Urothelium cell line (cell line): ENCODE measurements at places on chromosomes 3 and 15.
A peak's percentile ranks its signal among the peaks of the same experiment; 100 is the strongest.

GRCh38 chr3:178097576-178097975 lies 438.7 kb upstream of the KCNMB2 start:
- no peak for DNase-seq

DNA sequence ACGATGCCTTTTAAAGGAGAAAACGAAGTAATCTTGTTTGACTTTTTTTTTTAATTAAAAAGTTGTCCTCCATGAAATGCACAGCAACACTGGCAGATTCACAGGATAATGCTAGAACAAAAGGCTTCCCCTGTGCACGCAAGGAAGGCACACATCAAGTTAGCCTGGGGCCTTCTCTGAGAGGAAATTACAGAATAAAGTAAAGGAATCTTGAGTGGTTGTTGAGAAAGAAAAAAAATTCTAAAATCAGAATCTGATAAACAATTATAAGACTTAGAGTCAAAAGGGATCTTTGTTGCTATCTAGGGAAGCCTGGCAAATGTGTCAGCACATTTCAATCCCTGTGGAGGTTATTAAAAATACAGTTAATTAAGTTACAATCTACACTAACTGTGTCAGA lies 946.0 kb downstream of the IGSF11 start:
- no peak for DNase-seq

DNA sequence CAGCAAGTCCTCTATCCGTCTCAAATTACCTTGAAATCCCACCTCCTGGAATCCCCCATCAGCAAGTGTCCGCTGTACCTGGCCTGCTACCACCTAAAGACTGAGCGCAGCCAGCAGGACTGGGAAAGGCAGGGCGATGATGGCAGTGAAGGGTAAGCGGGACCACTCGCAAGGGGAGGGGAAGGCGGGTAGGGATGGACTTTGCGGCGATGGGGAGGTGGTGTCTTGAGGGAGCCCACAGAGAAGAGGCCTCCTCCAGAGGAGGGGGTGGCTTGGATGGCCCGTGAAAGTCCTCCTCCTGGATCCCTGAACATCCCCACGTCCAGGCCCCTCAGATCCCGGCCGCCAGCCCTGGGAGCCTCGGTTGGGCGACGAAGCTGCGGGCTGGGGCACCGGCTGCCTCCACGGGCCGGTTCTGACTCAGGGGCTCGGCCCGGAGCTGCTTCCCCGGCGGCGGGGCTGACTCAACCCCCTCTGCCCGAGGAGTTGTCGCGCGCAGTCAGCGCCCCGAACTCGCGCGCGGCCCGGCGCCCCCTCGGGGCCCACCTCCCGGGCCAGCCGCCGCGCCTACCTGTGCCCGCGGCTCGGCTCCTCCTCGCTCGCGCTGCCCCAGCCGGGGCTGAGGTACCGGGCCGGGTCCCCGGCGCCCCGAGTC lies 512 bp downstream of the LARP6 start:
- DNase-seq: peak; percentile 56

DNA sequence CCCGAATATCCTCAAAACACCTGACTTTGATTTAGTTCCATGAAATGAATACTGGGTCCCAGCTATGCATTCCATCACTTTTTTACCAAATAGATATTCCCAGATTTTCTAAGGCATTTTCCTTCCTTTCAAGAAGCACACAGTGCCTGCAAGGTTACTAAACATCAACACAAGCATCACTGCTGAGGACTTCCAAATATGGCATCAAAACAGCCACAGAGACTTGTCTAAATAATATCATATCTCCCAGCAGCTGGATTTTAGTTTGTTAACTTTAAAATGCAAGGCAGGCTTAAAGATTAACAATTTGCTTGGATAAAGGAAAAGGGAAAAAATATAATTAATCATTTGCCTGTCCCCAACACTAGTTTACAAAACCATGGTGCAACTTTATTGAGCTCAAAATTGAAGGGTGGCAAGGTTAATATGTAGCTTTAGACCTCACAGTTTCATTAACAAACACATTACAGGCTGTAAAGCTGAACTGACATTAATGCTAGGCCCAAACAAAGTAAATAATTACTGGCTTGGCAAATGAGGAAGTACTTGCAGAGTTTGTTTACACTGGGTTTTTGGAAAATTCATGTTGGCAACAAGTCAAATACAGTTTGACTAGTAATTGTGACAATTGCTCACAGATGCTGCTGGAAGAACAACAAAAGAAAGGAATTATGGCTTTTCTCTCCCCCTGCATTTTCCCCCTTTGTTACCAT lies 401.7 kb upstream of the CDIN1 start:
- DNase-seq: no peak

- DNase-seq: peak; percentile 94
Measured at GRCh38 chr3:126208606-126209256, 28.3 kb upstream of the ALDH1L1 start.

- no peak for DNase-seq
Measured at GRCh38 chr3:30583973-30584372, 22.4 kb upstream of the TGFBR2 start.

DNA sequence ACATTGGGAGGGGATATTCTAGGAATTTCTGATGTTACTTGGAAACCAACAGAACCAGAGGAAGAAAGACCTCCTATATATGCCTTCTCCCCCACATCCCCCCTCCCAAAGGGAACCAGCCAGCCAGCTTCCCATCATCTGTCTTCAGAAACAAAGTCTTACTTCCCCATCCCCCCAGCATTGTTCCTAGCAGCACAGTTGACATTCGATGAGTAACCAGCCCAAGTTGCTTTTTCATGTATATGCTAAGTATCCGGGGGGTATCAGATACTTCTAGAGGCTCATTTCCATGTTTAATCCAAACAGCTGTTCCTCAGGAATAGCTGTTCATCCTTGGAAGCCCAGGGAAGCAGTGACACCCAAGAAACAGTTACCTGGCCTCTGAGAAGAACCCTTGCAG lies 16.0 kb downstream of the RMDN3 start:
- DNase-seq: no peak

DNA sequence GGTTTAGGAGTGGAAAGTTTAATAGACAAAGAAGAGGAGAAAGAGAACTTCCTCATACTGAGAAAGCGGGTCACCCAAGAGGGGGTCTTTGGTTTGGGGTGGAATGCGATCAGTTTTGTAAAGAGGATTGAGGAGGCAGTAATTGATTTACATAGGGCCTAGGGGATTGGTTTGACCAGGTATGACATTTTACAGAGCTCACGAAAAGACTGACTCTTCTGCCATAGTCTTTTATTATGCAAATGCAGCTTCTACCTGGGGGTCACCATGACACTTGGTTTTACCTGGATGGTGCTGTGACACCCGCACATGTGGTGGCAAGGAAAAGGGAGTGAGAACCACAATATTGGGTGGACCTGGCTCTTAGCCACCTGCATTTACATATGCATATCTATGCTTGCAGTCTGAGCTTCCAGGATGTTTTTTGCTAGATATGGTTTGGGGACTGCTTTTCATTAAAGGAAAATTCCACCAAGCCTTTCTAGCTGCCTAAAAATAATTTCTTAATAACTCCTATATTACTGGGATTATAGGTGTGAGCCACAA lies 6.9 kb upstream of the NME9 start:
- DNase-seq: no peak

DNA sequence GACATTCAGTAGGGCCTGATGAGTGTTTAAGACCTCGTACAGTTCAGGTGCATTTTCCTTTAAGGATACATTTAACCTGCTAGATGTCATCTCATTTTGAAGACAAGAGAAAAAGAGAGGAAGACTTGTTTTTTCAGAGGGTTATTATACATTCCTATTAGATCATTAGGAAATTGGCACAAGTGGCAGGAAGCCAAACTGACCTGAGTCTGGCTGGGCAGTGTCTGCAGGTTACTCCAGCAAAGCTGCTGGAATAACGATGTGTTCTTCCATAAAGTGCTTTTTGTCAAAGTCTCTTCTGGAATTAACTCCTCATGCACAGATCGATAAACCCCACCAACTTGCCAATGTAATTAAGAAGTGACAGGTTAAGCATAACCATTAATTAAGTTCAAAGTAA lies 396.4 kb upstream of the TPRG1 start:
- no peak for DNase-seq

GRCh38 chr3:25182794-25183193 lies 245.3 kb upstream of the RARB start:
- no peak for DNase-seq

- DNase-seq: no peak
Measured at GRCh38 chr15:43218908-43219706, 1.7 kb downstream of the EPB42 start.

- DNase-seq: peak; percentile 40
Measured at GRCh38 chr3:132641837-132642538, 17.6 kb downstream of the ACAD11 start.

- no peak for DNase-seq
Measured at GRCh38 chr15:41730543-41730942, 43.7 kb upstream of the MAPKBP1 start.

DNA sequence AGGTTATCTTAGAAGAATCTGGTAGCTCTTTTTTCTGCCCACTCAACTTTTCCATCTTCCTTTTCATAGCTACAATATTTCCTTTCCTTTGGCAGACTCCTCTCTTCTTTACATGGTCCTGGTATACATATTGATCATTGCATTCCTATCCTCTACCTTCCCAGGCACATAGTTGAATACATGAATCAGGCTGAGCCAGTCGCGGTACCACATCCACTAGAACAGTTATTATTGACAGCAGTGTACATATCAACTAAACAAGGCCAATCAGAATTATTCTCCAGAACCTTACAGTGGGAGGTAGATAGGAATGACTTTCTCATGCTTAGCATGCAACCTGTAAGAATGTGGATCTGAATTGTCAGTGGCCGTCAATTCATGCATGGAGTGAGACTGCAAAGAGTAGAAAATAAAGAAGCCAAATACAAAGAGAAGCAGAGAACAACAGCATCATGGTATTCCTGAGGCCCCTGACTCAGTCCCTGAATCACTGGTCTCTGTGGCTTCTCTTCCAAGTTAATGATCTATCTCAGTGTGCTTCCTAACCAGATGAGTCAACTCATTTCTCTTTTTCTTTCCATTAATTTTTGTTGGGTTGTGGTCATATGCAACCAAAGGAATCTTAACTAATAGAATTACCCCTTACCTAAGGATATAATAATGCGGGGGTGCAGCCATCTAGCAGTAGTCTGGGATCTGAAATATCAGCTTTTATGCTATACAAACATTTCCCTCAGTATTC lies 60.9 kb upstream of the DCBLD2 start:
- peak; percentile 81 for DNase-seq

DNA sequence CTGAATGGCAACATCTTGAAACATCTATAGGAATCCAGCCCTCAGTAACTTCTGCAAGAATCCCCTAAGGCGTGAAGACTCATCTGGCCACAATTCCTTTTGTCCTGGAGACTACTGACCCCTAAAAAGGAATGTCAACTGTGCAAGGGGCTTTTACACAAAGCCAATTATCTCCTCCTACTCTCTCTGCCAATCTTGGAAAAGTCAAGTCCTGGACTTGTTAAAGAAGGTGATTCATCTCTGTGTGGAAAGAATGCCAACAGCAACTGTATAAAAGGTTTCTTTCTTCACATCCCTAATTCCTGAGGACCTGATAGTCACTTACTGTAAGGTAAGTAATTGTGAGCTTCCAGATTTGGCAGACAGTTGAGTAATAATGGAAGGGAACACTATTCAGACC lies 22.3 kb downstream of the THRB start:
- no peak for DNase-seq

GRCh38 chr3:149587383-149587782 lies 70.4 kb downstream of the WWTR1 start:
- no peak for DNase-seq

DNA sequence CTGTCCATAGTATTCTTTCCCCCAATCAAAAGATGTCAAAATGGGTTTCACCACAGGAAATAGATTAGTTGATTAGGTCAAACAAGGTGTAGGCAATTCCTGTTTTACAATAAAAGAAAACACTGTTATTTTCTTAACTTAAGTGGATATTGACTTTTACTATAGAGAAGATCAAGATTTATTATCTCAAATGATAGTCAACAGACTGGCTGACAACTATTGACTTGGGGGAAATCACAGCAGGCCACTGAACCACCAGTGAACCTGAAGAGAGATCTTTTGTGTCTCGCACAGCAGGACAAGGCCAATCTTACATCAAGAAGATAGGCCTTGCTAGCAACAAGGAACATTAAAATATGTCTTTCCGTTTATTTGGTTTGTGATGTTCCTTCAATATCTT lies 1187.6 kb downstream of the SI start:
- no peak for DNase-seq

DNA sequence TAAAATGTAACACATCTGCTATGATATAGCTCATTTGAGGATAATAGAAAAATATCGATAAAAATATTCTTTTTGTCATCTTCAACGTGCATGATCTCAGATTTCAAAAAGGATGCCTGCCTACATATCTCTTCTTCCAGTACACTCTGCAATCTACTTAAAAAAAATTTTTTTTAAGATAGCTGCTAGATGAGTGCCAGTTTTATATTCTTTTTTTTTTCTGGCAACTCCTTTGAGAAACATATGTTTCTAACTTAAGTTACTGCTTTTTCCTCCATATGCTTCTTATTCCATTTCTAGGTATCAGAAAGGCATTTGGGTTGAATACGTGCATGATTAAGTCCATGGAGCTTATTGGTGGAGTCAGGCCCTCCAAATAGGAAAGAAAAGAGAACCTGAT lies 160.4 kb downstream of the PPM1L start:
- DNase-seq: no peak

DNA sequence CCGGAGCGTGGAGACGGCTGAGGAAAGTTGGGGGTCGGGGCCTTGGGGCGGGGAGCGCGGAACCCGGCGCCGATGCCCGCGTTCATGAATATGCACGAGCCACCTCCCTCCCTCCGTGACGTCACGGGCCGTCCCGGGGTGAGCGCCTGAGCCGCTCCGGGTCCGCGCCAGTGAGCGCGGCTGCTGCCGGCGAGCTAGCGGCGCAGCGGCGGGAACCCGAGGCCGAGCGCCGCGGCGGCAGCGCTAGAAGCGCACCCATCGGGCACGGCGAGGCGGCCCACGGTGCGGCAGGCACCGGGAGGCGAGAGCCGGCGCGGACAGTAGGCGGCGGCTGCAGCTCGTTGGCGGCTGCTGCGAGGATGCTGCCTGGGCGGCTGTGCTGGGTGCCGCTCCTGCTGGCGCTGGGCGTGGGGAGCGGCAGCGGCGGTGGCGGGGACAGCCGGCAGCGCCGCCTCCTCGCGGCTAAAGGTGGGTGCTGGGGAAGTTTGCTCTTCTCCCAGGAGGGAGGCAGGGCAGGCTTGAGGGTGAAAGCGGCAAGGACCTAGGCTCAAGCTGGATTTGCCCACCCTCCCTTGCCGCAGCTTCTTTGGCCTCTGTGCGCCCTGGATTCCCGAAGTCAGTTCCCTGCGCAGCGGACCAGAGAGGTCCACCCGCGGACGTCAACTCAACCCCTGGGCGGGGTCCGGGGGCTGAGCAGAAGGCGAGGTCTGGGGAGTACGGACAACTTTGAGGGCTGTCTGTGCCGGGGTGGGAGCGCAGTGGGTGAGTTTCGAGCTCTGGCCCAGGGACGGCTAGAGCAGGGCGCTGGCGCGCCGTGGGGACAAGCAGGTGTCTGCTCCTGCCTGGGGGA lies at the start of gene CLSTN2:
TSS of gene CLSTN2 (plus strand) at position 170 of the 850 bp plus-strand sequence.
- peak; percentile 61 for DNase-seq

GRCh38 chr15:93249623-93250022 lies 160.6 kb upstream of the RGMA start:
- no peak for DNase-seq
